Hematopoietic multipotent progenitor cell treated with erythropoietin and hydrocortisone succinate and interleukin-3 and kit ligand, for 15 days (in vitro differentiated cells): ENCODE measurements at places on chromosomes 2 and 18.

- DNase-seq, result peak; percentile 53
These were observed 59.5 kb downstream of the PUM2 start for GRCh38 chr2:20291106-20291564.

GRCh38 chr2:25903216-25903776, 25.0 kb upstream of the ASXL2 start:
- DNase-seq, result no peak

DNA sequence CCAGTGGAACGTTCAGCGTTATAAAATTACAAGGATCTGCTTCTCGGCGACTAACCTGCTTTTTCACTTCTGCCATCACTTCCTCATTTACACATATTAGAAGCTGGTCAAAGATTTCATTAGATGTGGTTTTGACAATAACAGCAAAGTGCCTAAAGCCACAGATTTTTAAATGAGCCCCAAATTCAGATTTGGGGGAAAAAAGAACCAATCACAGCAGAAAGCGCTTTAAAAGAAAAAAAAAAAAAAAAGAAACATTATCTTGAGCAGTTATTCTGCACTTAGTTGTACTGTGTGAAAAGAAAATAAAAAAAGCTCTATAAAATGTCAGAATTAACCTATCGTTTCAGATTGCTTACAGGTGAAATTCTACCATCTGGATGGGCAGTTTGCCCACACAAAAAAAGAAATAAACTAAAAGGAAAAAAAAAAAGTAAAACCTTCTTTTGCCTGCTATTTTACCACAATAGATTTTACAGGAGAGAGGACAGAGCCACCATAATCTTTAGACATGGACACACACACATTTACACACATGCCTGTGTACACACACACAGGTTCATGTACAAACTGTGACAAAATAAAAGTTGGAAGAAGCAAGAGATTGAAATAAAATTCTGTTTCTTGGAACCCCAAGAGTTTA, 167.2 kb downstream of the TCF4 start:
- no peak for DNase-seq

- no peak for DNase-seq
These were observed 22.5 kb upstream of the RAB27B start for GRCh38 chr18:54805571-54806334.

DNA sequence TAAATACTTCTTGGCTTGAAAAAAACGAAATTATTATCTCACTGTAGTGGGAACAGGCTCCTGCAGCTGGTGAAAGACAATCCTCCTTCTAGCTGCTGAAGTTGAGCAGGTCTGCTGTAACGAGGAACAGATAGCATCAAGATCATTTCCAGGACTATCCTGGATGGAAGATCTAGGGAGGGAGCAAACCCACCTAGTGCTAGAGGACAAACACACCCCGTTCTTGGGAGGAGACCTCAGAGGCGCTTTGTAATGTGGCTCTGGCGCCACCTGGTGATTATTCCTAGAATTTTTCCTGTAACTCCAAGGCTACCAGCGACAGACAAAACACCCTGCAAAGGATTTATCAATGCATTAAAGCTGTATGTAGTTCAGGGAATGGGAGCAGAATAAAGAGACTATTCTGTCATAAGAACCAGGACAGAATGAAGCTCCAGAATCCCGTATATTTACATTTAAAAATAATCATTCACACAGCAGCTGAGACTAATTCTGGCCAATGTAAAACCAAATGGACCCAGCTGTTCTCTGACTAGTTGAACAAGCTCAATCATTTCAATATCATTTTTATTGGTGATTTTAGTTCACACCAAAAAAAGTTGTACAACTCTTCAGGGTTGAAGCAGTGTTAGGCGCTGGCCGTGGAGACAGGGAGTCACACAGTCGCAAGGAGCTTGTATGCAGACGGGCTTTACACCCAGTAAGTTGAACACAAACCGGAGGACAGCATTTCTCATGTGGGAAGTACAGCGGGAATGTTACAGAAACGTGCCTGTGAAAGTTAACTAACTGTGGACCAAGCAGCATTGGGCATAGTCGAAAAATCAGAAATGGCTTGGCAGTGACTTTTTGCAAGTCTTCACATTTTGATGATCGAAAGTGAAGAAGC, 290.3 kb downstream of the TRIB2 start:
- DNase-seq, result peak; percentile 38

DNA sequence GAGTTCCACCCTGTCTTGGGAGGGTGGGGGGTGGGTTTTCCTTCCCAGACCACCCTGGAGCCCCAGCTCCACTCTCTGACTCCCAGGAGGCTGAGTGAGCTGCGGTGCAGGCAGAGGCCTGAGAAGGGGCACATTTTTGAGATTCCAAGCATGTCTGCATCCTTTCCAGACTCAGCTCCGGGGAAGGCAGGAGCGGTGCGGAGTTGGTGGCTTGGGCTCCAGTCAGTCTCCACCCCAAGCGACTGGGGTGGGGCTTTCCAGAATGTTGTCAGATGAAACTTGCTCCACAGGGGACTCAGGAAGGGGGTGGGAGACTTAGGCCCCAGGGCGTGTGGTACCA, 44.2 kb upstream of the HS6ST1 start:
- no peak for DNase-seq

DNA sequence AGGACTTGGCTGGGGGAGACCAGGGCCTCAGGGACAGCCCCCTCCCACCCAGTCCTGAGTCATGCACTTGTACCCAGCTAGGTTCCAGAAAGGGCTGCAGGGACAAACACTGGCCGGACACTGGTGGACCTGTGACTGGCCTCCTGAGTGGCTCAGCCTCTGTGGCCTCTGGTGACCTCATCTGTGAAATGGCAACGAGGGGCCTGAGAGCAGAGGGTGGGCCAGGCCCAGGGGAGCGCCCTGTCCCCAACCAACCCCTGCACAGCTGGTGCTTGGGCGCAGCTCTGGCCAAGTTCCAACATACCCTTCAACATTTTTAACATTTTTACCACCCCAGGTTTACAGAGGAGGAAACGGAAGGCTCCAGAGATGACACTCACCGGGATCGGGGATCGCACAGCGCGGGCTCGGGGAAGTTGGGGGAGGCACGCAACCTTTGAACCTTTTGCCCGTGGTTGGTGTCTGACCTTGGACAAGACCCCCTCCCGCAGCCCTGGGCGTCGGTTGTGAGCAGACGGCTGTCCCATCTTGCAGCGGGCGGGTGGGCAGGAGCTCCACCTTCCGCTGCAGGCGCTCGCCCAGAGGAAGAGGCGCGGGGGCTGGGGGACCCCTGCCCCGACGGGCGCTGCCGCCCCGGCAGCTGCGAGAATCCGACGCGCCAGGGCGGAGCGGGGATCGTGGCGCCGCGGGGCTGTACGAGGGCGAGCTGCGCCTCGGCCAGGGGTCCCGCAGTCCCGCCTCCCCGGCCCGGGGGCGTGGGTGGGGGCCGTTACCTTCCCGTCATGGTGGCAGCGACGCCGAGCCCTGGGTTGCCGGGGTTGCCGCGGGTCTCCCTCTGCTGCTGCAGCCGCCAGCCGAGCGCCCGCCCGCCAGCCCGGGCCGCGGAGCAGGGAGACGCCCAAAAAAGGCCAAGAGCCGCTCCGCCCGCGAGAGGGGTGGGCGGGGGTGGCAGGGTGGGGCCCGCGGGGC, 805 bp downstream of the LIMS2 start:
- DNase-seq, result no peak
